ENCODE measurements at places on chromosomes 1 and 21.

- DNase-seq = no peak
Measured at GRCh38 chr1:31943546-31944184, 5.5 kb upstream of the PTP4A2 start.

DNA sequence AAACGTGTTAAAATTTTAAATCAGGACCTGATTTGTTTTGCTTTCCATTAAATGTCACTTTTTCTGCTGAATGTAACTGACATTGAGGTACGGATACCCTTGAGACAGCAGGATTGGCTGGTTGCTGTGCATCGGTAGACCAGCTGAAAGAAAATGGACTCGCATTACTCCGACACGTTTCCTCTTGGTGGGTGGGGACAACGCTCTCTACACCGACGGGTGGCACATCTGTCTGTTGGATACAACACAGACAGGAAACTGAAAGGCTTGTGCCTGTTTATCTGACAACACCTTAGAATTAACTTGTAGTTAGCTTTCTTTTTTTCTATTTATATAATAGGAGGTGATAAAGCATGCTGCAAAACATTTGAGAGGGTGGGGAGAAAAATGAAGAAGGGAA is 19.4 kb downstream of the PRPF38A start:
- DNase-seq = no peak

DNA sequence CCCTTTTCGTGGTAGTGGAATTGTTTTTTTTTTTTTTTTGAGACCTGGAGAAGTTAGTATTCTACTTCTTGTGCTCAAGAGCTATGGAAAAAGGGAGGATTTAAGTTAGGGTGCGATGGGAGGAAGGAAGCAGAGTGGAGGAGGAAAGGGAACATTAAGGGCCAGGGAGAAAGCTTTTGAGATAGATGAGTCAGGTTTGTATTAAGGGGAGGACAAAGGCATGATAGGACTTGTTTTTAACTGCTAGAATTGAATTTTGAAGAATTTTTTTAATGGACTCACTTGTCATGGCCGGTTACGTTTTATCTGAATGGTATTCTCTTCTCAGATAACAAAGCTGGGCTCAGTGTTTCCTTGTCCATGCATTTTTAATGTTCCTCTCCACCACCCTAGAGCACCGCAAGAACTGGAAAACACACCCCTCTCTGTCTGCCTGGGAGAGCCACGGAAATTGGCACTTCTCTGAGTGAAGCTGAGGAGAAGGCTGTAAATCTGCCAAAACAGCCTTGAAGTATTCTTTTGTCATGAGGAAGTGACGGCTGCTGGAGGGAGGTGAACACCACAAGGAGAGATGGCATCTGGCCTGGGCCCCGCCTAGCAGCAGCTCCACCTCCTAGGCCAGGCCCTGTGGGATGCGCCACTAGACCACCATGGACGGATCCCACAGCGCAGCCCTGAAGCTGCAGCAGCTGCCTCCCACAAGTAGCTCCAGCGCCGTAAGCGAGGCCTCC is 3.5 kb downstream of the NIPAL3 start:
- no peak for DNase-seq

GRCh38 chr1:174040387-174040786 is 18.2 kb upstream of the RC3H1 start:
- no peak for DNase-seq

GRCh38 chr1:205689479-205689878 is 9.2 kb upstream of the SLC45A3 start:
- no peak for DNase-seq

DNA sequence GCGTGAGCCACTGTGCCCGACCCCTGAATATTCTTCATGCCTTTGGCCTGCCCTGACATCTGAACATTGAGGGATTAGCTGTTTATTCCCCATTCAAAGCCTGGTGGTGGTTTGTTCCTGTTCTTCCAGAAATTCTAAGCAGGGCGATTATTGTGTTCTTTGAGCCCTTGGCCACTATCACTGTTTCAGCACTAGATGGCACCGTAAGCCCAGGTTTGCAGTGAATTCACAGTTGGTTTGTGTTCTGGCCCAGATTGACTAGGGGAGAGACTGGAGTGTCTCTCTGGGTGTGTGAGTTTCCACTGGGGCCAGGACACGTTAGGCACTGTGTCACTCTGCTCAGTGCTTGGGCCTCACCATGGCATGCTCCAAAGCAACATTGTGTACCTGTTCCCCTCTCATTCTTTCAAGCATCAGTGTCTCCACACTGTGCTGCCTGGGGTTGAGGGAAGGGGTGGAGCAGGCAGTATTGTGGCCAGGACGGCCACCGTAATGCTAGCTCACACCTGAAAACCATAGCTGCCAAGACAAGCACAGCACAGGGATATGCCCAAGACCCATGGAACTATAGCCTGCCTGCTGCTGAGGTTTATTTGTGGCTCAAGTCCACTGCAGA is 52.7 kb downstream of the PKN2 start:
- no peak for DNase-seq

GRCh38 chr1:28313702-28314546 is 14.9 kb upstream of the MED18 start:
- DNase-seq = peak; percentile 77

GRCh38 chr1:167800251-167800650 is 78.5 kb downstream of the MPZL1 start:
- DNase-seq = no peak

DNA sequence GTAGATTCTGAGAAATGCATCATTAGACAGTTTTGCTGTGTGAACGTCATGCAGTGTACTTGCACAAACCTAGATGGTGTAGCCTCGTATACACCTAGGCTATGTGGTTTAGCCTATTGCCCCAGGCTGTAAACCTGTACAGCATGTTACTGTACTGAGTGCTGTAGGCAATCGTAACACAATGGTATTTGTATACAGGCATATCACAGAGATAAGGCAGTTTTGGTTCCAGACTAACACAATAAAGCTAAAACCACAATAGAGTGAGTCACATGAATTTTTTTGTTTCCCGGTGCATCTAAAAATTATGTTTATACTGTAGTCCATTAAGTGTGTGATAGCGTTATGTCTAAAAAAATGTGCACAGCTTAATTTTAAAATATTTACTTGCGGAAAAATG is 6.9 kb downstream of the IL10RB start:
- DNase-seq = no peak

DNA sequence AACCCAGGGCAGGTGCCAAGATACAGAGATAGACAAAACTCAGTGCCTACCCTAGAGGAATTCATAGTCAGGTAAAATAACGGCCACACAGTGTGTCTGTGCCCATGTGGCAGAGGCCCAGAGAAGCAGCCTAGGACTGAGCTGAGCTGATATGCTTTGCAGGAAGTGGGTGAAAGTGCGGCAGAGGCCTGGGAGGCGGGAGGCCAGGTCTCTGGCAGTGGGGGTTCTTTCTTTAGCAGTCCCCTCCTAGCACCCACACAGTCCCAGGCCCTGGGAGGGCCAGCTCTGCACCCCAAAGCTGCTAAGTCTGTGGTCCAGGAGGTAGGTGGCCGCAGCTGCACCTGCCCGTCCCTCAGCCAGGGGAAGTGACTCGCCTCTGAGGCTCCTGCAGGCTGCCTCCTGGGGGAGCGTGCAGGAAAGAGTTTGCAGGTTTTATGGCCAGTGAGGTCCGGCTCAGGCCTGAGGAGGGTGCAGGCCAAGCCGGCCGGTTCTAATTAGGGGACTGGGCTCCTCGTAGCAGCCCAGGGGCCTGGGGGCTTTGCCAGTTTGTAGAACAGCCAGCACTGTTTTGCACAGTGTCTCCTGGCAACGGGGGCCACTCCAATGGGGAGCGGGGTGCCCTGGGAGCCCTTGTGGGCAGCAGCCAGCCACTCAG is 107.9 kb downstream of the SPSB1 start:
- DNase-seq = no peak

DNA sequence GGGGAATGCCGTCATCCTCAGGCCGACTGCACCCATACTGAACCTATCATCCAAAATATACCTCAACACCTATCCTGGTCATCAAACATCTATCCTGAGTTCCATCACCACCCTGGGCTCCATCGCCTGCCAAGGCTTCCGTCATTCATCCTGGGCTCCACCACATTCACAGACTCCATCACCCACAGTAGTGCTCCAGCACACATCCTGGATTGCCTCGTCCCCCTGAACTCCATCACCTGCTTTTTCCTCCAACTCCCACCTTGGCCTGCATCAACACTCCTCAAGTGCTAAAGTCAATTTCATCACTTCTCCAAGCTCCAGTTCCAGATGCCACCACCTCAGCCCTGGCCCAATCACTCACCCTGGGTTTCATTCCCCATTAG is 7.8 kb downstream of the MAP3K6 start:
- DNase-seq = no peak

DNA sequence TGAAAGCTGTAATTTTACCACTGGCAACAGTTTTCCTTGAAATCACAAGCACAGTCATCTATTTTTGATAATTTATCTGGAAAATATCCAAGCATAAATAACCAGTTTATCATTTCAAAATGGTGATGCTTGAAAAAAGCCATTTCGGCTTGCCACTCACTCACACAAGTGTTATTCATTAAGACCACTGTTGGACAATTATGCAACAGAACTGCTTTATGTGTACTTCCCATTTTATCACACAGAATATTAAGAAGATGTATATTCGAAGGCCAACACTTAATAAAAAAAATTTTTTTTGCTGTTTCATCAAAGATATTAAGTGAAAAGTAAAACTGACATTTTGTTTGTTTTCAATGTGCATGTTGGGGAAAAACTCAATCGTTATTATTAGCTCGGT is 62.3 kb downstream of the EIF4G3 start:
- DNase-seq = no peak
